ENCODE measurements at places on chromosomes 7 and 10.

DNA sequence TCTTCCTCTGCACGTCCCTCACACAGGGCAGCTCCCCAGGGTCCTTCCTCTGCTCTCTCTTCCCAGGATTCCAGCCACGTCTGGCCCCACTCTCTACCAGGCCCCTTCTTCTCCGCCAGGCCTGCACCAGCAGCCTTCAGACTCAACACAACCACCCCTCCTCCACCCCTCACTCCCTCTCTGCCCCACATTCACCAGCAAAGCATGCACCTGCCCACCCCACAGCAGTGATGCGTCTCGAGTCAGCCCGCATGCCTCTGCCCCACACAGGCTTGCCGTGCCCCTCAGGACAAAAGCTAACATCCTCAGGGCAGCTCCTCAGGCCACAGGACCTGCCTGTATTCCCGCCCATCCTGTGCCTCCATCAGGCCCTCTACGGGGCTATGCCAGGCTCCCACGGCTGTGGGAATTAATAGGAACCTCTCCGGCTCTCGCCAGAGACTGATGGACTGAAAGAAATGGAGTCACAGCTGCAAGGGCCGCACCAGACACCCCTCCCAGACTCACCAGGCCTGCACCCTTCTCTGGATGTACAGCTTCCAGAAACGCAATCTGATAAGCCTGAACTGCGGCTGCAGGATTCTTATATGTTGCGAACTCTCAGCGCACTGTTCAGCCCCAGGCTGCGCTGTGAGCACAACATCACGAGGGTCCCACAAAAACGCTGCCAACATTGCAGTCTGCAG is 100.1 kb downstream of the CYTH3 start:
- no peak for DNase-seq

DNA sequence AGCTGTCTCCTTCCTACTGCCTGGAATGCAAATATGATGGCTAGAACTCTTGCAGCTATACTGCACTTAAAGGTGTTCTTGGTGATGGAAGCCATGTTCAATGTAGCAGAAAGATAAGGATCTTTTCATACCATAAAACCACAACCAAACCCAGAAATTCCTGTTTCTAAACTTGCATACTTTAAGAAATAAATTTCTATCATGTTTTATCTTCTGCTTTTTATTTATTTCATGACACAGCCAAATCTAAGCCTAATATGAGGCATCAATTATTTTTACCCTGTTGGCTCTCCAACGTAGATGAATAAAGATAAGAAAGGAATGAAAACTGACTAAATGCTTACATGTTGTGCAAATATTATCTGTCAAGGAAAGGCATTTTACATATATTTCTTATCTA is 224.1 kb downstream of the DOCK4 start:
- DNase-seq, result no peak

GRCh38 chr7:23765943-23766342 is 55.9 kb downstream of the STK31 start:
- no peak for DNase-seq

GRCh38 chr7:105202616-105203015 is 186.1 kb downstream of the SRPK2 start:
- no peak for DNase-seq

DNA sequence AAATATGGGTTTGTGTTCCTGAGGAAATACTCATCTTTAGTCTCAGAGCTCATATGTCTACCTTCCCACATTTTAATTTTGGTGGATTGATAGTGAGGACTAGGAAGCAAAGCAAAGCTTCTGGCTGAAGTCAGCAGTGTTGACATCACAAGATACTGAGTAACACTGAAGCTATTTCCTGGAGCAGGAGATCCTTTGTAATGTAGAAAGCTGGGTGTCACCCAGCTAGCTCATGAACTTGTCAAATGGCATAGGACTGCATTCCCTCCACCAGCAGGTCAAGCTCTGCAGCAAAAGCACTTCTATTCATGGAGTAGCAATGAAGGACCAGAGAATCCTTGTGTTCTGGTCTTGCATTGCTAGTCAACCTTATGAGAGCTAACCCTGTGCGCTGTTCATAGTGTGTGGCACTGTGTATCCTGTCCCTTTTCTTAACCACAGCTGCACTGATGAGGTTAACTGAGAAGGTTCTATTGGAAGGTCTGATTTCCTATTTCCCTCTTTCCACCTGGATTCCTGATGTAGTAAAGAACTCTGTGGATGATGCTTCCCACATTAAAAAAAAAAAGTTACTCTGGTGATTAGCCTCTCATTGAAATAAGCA is 94.8 kb upstream of the ZNF804B start:
- DNase-seq, result no peak

DNA sequence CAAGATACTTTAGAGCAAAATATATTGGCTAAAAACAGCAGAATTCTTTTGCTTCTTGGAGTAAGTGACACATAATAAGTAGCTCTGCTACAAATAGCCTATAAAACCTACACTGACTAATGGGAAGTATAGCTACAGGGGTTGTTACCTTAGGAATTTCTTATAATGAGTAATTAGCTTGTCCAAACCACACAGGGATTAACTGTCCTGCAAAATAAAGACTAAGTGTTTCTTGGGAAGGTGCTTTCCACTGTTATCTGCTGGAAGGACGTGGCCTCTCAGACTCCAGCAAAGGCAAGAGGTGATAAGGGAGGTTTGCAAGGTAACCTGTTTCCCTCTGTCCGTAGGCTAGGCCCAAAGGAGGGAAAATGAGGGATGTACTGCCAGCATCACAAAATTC is 302.4 kb downstream of the DOCK4 start:
- DNase-seq, result no peak

DNA sequence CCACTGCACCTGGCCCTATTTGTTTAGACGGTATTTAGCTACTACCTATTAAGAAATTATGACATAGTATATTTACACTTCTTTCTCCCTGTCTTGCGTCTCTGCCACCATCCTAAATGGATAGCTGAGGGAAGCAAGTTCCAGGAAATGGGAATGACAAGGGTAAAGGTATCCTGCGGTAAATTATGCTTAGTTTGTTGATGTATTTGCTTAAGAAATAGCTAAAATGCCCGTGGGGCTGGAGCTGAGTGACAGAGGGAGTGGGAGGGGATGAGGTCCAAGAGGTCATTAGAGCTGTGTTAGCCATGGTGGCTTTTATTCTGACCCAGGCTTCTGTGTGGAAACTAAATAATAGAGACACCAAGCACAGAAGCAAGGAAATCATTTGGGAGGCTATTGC is 29.0 kb upstream of the UBE2D1 start:
- DNase-seq, result no peak

- DNase-seq, result no peak
Observed at GRCh38 chr10:83432261-83433045, 706.9 kb upstream of the GHITM start.

- no peak for DNase-seq
Observed at GRCh38 chr10:54441275-54441674, 359.8 kb downstream of the PCDH15 start.

- no peak for DNase-seq
Observed at GRCh38 chr7:47181746-47182361, 400.1 kb downstream of the TNS3 start.

DNA sequence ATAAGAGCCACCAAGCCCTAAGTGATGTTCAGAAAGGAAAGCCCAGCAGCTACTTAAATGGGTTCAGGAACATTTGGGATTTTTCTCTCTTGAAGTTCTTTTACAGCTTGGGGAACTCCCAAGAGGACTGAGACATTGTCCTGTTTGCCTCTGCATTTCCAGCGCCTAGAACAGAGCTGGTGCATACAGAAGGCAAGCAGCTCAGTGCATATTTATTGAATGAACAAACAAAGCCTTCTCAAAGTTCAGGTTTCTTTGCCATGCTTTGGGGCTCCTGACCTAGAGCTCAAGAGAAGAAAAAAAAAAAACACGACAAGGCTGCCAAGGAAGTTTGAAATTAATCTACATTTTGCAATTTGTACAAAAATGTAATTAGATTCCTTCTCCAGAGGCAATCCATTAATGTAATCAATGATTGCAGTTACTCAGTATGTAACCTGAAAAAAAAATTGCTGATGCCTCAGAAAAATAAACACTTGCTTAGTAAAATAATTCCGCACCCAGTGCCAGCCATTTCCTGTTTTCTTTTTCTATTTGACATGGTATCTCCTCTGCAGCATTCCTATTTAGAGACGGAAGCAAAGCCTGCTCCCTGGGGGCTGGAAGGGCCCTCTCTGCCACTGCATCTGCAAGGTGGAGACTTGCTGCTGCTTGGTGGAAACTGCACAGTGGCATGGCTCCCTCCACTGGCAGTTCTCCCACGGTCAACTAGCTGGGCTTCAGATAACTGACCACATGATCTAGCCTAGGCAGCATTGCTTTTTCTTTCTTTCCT is 157.3 kb downstream of the TMEM178B start:
- no peak for DNase-seq

- no peak for DNase-seq
Observed at GRCh38 chr7:29564496-29565223, 1.0 kb downstream of the PRR15 start.

GRCh38 chr10:34124522-34125035 is 690.5 kb downstream of the PARD3 start:
- DNase-seq, result no peak

DNA sequence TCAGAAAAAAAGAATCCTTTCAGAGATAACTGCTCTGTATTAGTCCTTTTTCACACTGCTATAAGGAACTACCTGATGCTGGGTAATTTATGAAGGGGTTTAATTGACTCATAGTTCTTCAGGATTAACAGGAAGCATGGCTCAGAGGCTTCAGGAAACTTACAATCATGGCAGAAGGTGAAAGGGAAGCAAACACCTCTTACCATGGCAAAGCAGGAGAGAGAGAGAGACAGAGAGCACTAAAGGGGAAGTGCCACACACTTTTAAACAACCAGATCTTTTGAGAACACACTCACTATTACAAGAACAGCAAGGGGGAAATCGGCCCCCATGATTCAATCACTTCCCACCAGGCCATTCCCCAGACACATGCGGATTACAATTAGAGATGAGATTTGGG is 114.2 kb downstream of the TES start:
- no peak for DNase-seq

DNA sequence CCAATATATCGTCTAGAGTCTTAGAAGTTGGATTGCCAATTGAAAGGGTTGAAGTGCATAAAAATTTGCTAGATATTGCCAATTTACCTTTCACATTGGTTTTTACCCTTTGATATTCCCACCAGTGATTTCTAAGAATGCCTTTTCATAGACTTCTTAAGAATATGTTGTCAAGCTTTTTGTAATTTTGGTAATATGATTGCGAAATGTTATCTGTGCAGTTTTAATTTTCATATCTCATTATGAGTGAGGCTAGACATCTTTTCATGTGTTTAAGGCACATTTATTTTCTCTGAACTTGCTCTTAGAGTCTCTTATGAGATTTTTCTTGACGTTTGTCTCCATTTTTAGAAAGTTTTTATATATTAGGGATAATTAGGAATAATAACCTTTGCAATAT is 567.2 kb downstream of the CCSER2 start:
- no peak for DNase-seq

DNA sequence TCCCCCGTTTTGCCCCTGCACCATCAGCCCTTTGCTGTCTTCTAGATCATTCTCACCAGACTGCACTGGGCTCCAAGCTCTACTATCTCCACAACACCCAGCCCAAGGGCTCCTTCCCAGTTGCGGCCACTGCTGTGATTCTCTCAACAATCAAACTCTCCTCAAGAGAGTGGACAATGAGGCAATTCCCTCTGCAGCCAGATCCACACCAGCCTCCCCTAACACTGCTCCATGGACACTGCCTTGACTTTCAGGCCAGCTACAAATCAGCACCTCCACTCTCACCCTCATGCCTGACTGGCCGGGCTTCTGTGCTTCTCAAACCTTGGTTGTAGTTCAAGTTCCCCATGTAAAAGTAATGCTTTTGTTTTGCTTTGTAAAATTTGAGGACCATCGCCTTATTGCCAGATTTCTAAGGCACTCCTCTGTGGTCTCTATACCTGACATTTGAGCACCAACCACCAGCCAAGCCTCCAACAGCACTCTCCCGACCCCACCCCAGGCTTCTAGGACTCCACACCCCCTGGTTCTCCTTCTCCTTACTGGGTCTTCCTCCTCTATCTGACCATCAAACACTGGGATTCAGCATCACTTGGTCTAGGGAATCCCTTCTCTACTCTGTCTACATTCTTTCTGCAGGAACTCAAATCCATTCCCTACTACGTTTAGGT is 45.4 kb downstream of the PPIF start:
- DNase-seq, result no peak

DNA sequence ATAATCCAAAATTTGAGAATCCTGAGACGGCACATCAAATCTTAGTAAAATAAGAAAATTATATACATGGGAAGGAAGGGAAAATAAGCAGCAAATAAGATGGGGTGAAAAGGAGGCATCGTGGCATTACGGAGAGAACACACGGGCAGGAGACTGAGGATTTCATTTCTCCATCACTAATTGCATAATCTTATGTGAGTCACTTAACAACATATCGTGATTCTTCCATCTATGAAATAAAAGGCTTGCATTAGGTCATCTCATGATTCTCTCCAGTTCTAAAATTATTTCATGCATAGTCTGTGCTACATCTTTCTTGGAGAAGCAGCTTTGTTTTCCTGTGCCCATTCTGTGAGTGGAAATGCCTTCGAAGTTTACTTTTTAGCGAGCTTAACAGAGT is 288.7 kb downstream of the LRMDA start:
- no peak for DNase-seq

- no peak for DNase-seq
Observed at GRCh38 chr7:85191383-85191782, 4.5 kb upstream of the SEMA3D start.

- no peak for DNase-seq
Observed at GRCh38 chr7:121102619-121103018, 114.1 kb downstream of the CPED1 start.

DNA sequence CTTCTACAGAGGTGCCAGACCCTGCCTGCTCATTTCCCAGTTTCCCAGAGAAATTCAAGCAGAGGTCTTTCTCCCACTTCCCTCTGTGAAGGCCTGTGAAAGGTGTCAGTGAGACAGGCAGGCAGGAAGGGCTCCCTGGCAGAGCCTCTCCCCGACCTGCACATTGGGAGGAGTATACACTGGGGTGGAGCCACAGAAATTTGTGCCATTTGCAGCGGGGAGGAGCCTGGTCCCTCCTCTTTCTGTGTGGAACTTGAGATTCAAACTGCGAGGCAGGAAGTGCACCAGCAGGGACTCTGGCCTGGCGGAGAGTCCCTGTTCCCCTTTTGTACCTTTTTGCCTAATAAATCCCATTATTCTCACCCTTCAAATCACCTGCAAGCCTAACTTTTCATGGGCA is 54.6 kb upstream of the OPN4 start:
- DNase-seq, result no peak

DNA sequence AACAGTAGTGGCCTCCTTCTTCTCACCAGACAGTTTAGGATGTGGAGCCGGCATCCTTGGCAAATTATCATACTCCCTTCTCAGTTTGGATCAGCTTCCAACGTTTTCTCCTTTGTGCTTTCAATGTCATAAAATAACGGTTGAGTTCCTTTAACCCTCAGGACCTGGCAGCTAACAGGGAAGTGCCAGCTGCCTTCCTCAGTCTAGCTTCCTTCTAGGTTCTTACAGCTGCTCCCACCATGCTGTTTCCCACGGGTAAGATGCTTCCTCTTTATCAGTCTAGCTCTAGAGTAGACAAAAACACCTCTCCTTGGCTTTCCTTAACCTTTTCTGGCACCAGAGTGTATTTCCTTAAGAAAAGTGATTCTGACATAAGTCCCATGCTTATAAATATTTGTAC is 33.2 kb downstream of the BLVRA start:
- no peak for DNase-seq

- DNase-seq, result no peak
Observed at GRCh38 chr10:44462338-44462914, 77.5 kb upstream of the CXCL12 start.

Measured in hypothalamus (tissue), 51 donors.